Osteoblast (primary cell): ENCODE measurements at places on chromosomes 5 and 9. TPM values are rescaled to one million over a fixed set of nuclear protein-coding genes. Genes with fewer than 3 reads are reported as not detected.
A peak's percentile ranks its signal among the peaks of the same experiment; 100 is the strongest.

- no peak overlapping the region for H3K27ac ChIP-seq
- no peak overlapping the region for H3K4me3 ChIP-seq
- no peak for DNase-seq
- no peaks in the 10 kb centered on the region for H3K4me1 ChIP-seq
Measured at GRCh38 chr5:128491291-128491690, 46.8 kb downstream of the FBN2 start.

DNA sequence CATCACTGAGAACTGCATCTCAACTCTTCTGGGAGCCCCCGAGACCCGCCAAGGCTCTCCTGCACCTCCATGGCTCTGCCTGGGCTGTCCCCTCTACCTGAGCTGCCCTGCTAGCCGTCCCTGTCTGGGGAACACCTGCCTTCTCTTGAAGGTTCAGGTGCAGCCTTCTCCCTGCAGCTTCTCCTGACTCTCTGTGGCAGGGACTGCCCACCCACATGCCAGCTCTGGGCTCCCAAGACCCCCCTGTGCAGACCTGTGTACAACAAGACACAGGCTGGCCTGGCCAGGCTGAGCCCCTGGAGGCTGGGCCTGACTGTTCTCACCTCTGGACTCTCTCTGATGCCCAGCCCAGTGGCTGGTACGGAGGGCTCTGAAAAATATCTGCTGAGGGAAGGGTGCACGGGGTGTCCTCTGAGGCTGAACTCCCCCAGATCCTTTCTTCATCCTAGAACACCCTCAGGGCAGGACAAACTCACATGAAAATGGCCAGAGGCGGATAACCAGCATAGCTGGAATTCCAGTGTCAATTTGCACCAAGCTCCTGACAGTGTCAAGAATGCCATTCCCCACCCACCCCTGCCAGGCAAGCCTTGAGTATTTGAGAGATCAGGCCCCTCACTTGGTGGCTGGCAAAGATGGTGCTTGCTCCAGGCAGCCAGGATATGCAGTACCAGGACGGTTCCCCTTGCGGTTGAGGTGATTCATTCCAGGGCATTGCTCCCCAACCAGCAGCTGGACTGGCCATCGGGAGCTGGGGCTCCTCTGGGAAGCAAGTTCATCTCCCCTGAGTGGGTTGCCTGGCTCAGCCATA is 40.9 kb upstream of the SLC25A51 start:
- H3K4me1 ChIP-seq, result peaks cover 40% of the 10 kb centered on the region
- H3K27me3 ChIP-seq, result no peaks in the 10 kb centered on the region
- no peaks in the 10 kb centered on the region for H3K36me3 ChIP-seq
- peak; percentile 90 for DNase-seq
- peak overlapping the region; percentile 21 for H3K27ac ChIP-seq

DNA sequence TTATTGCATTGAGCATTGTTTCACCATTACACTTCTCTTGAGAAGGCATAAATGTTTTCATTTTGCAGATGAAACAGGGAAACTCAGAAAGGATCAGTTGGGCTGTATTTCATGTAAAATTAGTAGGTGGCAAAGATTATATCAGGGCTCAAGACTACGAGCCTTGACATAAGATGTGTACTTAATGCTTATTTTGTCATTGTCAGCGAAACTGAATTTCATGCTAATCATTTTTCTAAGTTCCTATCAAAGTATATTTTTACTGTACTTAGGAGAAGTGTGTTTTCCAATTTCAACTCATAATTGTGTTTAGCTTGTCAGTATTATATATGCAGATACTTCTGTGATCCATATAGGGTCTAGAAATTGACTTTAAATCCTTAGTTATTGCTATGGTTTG is 123.8 kb downstream of the FBXL7 start:
- H3K4me3 ChIP-seq, result no peak overlapping the region
- no peak overlapping the region for H3K27ac ChIP-seq
- no peaks in the 10 kb centered on the region for H3K27me3 ChIP-seq
- no peak for DNase-seq

GRCh38 chr5:108661590-108662219 is 86.0 kb upstream of the FER start:
- H3K4me1 ChIP-seq, result no peaks in the 10 kb centered on the region
- H3K27me3 ChIP-seq, result peaks cover 10% of the 10 kb centered on the region
- peak; percentile 23 for DNase-seq
- H3K36me3 ChIP-seq, result no peaks in the 10 kb centered on the region
- H3K27ac ChIP-seq, result no peak overlapping the region

DNA sequence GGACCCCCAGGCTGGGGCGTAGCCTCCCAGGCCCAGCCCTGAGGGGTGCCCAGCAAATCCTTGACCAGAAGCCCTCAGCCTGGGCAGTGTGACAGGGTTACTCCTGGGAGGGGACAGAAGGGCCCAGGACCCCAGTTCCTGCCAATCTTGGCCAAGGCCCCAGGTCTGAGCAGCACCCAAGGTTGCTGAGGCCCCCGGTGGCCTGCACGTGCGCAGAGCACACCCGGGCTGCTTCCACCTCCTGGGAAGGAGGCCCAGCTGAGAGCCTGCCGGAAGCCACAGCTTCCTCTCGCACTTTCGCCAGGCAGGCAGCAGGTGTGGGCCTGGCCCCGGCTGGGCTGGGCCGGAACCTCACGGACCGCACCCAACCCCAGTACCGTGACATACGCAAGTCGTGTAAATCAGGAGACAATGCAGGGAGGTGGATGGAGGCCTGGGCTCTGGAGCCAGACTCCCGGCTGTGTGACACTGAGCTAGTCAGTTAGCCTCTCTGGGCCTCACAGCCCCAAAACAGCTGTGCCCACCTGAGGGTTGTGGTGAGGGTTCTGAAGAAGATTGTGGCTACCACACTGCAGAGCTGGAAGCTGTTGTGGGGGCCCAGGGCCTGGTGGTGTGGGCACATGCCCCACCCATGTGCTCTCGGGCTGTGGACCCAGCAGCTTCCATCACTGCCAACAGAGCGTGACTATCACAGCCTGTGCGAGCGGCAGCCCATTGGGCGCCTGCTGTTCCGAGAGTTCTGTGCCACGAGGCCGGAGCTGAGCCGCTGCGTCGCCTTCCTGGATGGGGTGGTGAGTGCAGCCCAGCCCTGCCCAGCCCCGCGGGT is 5.1 kb downstream of the GRK6 start:
- H3K27me3 ChIP-seq, result no peaks in the 10 kb centered on the region
- peaks cover 13% of the 10 kb centered on the region for H3K4me1 ChIP-seq
- H3K27ac ChIP-seq, result no peak overlapping the region
- peaks cover 21% of the 10 kb centered on the region for H3K36me3 ChIP-seq
- no peak overlapping the region for H3K4me3 ChIP-seq

DNA sequence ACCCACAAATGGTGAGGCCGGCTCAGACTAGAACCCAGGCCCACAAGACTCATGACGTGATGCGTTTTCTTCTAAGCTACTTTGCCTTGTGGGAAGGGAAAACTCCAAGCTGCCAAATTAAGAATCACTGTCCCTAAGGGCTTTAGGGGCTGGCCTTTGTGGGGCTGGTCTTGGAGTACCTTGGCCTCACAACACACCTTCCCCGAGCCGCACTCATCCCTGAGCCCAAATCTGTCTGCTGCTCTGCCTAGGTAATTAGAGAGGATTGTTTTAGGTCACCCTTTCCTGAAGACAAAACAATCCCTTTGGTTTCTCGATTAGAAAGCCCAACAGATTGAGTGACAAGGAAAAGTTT is 137.3 kb downstream of the SEMA6A start:
- H3K36me3 ChIP-seq, result no peaks in the 10 kb centered on the region
- no peaks in the 10 kb centered on the region for H3K4me1 ChIP-seq
- H3K27me3 ChIP-seq, result no peaks in the 10 kb centered on the region
- no peak overlapping the region for H3K27ac ChIP-seq
- no peak for DNase-seq
- H3K4me3 ChIP-seq, result no peak overlapping the region

DNA sequence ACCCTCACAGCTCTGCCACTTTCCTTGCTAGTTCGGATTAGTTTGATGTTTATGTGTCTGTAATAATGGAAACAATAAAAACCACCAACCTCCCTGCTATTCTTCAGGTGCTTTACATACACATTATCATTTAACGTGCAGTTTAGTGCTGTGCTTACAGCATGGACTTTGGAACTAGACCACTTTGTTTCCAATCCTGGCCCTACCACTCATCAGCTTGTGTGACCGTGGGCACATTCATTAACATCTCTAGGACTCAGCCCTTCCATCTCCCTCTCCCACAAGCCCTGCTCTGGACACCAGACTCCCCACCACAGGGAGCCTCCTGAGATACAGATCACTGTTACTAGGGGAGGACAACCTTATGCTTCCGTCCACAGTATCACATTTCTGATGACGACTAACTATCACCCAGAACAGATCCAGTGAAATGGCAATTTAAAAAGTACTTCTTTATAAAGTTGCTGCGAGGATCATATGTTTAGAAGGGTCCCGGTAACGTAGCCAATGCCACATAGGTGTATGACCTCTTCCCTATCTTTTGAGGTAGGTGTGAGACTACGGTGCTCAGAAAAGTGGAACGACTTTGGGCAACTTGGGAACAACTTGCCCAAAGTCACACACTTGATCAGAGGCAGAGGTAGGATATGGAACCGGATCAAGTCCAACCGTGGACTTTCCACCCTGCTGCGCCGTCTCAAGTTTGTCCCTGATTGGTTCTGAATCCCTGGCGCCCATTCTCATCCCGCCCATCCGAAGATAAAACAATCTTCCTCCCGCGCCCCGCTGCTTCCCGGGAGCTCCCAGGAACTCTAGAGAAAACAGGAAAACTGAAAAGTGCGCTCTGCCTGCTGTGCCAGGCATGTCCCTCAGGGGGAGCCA is 132.4 kb upstream of the NIPBL start:
- H3K36me3 ChIP-seq, result no peaks in the 10 kb centered on the region
- no peak overlapping the region for H3K27ac ChIP-seq
- peak overlapping the region; percentile 80 for H3K4me3 ChIP-seq
- peak; percentile 95 for DNase-seq
- peaks cover 26% of the 10 kb centered on the region for H3K27me3 ChIP-seq

Gene BTNL8
- not detected in 2 replicates for total RNA-seq
